ENCODE measurements at places on chromosomes 7 and 10.

- no peak for DNase-seq
Observed at GRCh38 chr7:149595541-149595940, 97.9 kb upstream of the ZNF746 start.

DNA sequence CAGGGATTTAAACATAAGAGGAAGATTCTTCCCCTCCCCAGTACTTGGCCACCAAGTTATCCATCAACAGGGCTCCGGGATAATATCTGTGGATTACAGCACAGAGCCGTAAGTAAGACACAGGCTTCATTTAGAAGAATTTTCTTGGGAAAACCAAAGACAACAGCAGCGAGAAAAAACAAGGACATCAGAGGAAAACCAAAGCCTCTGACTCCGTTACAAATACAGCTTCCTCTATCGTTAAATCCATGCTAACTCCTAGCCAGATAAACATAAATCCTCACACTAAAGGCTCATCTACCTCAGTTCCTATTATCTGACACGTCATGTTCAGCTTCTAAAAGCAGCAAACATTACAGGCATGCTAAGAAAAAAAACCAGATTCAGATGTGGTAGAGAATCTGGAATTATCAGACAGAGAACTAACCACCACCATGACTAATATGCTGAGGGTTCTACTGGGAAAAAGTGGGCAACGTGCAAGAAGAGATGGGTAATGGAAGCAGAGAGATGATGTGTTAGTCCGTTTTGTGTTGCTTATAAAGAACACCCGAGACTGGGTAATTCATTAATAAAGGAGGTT is 48.4 kb downstream of the BRI3 start:
- DNase-seq: no peak

- DNase-seq: no peak
Observed at GRCh38 chr7:33399528-33400213, 270.3 kb downstream of the BBS9 start.

GRCh38 chr7:134949171-134949570 is 37.1 kb upstream of the AGBL3 start:
- no peak for DNase-seq

GRCh38 chr10:68153473-68154210 is 44.4 kb downstream of the MYPN start:
- DNase-seq: peak; percentile 95

GRCh38 chr7:21965291-21965690 is 19.6 kb upstream of the CDCA7L start:
- DNase-seq: no peak

DNA sequence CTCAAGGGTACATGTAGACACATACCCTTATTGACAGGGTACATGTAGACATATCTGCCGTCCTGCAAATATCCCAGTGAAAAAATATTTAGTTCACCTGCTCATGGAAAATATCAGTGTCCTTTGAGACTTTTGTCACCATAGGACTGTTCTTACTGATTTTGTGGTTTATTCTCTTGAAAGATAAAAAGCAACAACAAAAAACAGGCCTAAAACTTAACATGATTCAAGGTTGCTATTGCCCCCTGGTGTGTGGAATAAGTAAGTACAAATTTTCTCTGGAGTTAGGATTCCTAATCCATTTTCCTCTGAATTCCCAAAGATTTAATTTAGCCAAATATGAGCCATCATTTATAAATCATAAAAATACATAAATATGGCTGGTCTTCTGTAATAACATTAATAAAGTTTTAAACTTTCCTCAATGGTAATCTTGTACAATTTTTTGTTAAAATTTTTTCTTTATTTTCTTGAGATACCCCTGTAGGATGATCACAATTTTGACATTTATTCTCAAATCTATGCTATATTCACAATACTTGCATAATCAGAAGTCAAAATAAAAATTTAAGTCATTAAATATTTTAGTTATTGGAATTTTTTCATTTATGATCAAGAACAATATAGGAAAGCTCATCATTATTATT is 741.4 kb upstream of the POT1 start:
- no peak for DNase-seq

GRCh38 chr7:70616211-70616610 is 515.7 kb upstream of the GALNT17 start:
- DNase-seq: no peak

DNA sequence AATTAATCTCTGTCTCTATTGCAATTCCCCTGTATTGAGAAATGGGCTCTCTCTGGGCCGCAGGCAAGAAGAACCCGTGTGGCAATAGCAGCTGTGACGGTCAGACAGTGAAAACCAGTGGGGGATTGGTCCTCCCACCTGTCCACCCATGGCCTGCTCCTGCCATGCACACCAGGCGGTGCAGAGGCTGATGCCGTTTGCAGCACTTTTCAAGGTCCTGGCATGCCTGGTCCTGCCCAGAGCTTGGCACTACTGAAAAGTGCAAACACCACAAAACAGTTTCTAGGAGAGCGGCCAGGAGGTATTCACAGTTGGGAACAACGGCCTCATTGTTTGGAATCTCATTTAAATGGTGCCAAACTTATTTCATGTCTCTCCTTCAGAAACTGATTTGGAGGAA is 41.5 kb downstream of the PSPH start:
- peak; percentile 79 for DNase-seq

DNA sequence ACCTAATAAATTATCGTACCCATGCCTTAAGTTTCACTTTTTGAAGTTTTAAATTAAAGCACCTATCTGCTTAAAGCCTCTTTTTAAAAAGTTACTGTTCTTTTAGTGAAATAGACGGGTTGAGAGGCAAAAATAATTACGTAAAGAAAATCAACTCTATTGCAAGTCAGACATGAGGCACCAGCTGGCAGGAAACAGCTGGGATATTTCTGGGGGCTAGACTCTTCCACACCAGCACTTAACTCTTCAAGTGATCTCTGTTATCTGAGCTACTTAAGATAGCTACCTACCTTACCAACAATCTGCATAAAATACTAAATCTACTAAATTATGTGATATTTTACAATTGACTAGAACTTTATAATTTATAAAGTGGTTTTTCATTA is 35.8 kb downstream of the GBF1 start:
- DNase-seq: no peak

- no peak for DNase-seq
Observed at GRCh38 chr10:31990937-31991336, 62.3 kb upstream of the ARHGAP12 start.

GRCh38 chr10:73991884-73992245 is 6.1 kb upstream of the VCL start:
- DNase-seq: no peak

DNA sequence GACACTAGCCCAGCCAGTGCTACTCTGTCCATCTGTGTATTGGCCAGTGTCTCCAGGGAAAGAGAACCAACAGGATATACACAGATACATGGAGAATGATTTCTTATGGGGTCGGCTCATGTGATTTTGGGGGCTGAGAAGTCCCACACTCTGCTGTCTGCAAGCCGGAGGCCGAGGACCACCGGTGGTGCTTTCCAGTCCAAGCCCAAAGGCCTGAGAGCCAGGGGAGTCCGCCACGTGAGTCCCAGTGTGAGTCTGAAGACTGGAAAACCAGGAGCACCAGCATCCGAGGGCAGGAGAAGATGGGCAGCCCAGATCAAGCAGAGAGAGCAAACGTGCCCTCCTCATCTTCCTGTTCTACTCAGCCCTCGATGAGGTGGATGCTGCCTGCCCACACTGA is 71.5 kb downstream of the C10orf143 start:
- DNase-seq: no peak

GRCh38 chr7:111871283-111871682 is 309.0 kb upstream of the IMMP2L start:
- no peak for DNase-seq
